ENCODE measurements at places on chromosomes 11 and 22.

DNA sequence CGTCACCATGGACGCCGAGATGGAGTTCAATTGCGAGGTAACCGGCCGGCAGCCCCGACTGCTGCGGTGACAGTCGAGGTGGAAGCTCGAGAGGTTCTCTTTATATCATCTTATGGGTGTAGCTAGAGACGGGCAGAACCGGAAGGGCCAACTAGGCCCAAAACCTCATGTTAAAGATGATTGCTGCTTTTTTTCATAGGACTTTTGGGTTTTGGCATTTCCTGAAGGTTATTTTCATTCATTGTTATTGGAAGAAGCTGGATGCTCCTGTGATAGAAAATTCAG is 585 bp downstream of the NF2 start:
- DNase-seq, result no peak

DNA sequence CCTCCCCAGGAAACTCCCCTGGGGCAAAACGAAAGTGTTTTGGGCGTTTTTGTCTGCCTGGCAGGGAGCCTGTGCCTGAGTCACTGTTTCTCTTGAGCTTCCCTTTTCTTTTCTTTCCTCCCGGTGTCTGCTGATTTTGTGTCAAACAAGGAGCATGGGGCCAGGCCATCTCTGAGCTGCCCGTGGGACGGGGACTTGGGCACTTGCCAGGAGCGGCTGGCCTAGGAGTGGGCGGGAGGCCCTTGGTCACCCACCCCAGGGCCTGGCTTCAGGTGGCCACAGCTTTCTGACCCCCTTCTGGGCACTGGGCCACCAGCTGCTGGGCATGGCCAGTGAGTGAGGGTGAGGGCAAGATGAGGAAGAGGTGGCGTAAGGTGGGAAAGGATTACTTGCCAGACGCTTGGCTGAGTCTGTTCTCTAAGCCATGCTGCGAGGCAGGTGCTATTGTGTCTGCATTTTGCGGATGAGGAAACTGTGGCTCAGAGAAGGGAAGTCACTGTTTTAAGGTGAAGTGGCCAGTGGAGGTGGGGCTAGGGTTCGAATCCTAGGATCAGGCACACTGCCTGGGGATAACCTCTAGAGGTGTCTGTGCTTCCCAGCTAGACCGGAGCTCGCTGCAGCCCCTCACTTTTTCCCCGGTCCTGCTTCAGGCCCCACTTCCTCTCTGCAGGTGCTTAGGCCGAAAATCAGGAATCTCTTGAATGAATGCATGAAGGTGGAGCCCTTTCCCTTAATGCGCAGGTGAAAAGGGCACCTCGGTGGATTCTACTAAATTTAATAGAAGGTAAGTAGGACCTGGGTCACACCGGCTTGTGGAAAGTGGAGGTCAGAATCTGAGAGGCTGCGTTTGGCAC is 7.8 kb upstream of the NFAM1 start:
- DNase-seq, result peak; percentile 68

- DNase-seq, result peak; percentile 23
Observed at GRCh38 chr11:75950141-75950540, 135.1 kb downstream of the UVRAG start.

- DNase-seq, result peak; percentile 15
Observed at GRCh38 chr22:23495614-23496444, 84.3 kb downstream of the IGLL1 start.

DNA sequence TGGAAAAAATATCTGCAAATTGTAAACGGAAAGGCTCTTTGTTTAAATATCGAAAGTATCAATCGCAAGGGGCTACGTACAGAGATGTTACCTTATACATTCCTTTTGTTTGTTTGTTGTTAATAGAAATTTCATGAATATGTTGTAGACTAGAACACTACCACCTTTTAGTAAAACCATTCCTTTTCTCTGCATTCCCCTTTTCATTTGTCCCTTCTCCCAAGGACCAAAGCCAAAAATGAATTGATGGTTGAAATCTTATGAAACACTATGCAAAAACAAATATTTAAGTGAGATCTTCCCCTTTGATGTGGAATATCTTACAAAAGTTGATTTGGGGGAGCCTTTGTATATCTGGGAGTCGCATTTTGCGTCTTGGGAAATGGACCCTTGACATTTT is 2.1 kb downstream of the SLC17A6 start:
- DNase-seq, result no peak

GRCh38 chr22:36197514-36198146 is 4.0 kb downstream of the APOL4 start:
- DNase-seq, result no peak

DNA sequence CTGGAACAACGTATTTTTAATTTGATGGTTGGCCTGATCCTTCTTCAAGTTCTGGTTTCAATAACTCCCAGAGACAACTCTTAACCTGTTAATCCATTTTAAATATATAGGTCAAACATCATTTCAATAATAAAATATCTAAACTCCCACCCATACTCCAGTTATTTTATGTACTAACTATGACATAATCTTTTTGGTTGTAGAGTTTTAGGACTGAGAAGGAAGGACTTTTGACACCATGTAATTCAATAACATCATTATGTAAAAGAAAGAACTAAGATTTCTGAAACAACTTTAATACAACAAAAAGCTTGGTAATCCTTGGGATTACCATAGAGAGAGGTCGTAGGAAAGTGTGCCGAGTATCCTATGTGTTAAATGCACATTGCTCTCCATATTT is 31.5 kb downstream of the VSIG10L2 start:
- DNase-seq, result no peak

GRCh38 chr11:16099343-16099900 is 256.9 kb downstream of the SOX6 start:
- DNase-seq, result no peak

DNA sequence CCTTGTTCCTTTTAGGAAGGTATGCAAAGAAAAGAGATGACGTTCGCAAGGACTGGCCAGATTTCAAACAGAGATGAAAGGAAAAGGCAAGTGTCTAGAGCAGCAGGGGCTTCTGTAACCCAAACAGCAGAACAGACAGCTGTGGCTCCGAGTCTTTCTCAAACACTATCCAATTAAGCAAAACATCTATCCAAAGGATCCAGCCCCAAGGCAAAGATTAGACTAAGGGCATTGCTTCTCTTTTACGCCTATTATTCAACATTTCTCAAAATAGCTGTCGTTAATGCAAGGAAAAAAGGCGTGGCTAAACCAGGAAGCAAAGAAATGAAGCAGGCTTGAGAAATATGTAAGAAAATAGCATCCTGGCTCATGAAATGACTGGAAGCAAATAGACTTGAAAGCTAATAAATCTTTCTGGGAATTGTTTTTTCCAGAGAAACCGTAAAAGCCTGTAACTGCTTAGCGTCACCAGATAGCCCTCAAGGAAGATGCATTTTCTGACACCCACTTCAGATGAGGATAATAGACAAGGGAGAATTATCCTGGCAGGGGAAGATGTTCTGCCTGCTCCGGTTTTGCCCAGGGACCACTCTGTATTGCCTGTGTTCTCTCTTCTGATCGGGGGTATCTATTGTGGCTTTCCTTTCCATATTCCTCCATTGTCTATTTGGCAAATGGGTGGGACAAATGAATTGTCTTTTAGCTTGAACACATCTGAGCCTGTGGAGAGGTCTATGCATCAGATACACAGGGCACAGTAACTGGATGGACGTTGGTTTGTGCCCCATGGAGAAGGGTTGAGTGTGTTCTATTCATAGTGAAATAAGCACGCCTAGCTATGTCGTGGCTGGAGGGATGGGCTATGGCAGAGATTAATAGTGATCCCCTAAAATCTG is 20.2 kb downstream of the C11orf96 start:
- DNase-seq, result no peak

Data from psoas muscle (tissue), 8 donors.